T47D (cell line): ENCODE measurements at places on chromosomes 13 and 19.

GRCh38 chr13:20616059-20616797, 49.3 kb downstream of the IFT88 start:
- no peak for DNase-seq

- no peak for DNase-seq
Measured at GRCh38 chr13:25170554-25171111, 1.5 kb downstream of the AMER2 start.

GRCh38 chr13:45847554-45848224, 3.9 kb downstream of the SIAH3 start:
- no peak for DNase-seq

DNA sequence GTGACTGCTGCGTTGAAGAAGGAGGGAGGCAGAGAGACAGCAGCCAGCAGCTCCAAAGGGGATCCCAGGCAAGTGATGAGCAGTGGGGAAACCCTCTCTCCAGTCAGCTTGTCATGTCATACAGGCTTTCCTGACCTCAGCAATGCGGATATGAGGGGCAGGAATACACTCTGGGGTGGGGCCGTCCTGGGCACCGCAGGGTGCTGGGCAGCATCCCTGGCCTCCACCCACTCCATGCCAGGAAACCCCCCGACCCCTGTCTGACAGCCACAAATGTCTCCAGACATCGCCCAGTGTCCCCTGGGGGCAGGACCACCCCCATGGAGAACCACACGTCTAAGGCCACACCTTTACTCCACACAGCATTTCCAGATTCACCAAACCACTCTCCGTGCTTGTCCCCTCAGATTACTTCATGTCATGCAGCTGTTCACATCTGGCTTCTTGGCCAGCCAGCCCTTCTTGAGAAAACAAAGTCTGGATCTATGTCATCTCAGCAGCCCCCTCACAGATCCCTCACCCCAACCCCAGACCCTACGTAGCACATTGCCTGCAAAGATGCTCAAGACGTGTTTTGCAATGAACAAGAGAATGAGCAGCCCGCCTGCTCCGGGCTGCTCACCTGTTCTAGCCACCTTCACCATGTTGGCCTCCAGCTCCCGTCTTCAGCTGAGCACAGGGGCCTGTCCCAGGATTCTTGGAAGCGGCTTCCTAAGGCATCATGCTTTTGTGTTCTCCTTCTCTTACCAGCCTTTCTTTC, 46.5 kb downstream of the RFX2 start:
- DNase-seq: no peak

DNA sequence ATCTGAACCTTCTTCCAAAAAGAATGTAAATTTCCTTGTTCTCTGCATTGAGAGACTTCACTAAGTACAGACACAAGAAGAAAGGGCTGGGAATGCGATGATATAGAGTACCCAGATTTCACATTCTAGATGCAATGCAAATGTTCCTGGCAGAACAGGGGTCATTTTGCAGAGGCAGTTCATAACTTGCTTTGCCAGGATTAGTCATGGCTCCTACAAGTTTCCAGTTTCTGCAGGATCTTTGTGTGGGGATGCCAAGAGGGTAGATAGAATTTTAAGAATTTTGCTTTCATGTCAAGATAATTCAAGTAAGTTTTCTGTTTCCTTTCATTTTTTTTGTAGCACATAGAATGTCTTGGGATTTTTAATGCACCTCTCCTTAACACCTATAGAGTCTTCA, 181.2 kb downstream of the FGF9 start:
- no peak for DNase-seq

DNA sequence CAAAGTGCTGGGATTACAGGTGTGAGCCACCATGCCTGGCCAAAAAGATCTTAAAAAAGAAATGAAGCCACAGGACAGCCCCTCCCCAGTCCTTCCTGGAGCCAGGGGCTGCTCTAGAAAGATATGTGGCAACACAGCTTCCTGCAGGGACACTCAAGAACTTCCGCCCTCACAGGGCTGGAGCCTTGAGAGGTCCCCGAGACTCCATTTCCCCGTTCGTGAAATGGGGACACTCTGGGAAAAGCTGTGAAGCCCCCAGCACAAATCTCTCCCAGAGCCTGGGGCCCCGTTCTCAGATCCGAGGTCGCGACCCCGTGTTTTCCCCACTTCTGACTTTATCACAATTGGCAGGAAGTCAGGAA, 2.5 kb upstream of the GPX4 start:
- no peak for DNase-seq
